ENCODE measurements at places on chromosomes 16 and 17. TPM values are rescaled to one million over a fixed set of nuclear protein-coding genes. Genes with fewer than 3 reads are reported as not detected.

MGAT5B gene
- 0.13 TPM for total RNA-seq

CDH16 gene
- total RNA-seq = 0.35 TPM

SPIRE2 gene
- total RNA-seq = 0.92 TPM

CCL17 gene
- not detected for total RNA-seq

ZNF624 gene
- total RNA-seq = 3.4 TPM

SNTB2 gene
- 13.0 TPM for total RNA-seq

MARVELD3 gene
- total RNA-seq = not detected

HASPIN gene
- total RNA-seq = 0.30 TPM

CCL16 gene
- total RNA-seq = not detected

DRC7 gene
- not detected for total RNA-seq

Data from cardiac septum (tissue), 1 donor.